ENCODE measurements at places on chromosomes 2 and 18. TPM values are rescaled to one million over a fixed set of nuclear protein-coding genes. Genes with fewer than 3 reads are reported as not detected.

- DNase-seq, result no peak
Measured at GRCh38 chr2:129763966-129764365, 215.5 kb upstream of the RAB6C start.

- DNase-seq, result no peak
Measured at GRCh38 chr2:3664925-3665324, 6.9 kb downstream of the ALLC start.

GRCh38 chr2:18483896-18484295 is 76.6 kb downstream of the RDH14 start:
- DNase-seq, result no peak

DNA sequence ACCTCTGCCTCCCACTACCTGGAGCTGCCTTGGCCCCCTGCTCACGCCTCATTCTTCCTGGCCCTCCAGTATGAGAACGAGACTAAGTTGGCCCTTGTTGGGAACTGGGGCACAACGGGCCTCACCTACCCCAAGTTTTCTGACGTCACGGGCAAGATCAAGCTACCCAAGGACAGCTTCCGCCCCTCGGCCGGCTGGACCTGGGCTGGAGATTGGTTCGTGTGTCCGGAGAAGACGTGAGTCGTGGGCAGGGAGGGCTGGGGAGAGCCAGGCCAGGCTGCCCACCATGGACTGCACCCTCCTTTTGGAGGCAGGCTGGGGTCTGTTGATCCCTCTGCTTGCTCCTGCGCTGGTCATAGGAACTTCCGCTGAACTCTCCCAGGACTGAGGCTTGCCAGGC is 114.7 kb downstream of the DYSF start:
- no peak for DNase-seq

CACNB4 gene
- total RNA-seq, result 0.20 TPM

SIX3 gene
- total RNA-seq, result 0.17 TPM

Data from NCI-H460 (cell line).